Dorsolateral prefrontal cortex (tissue), 122 donors: ENCODE measurements at places on chromosomes 1 and 21. TPM values are rescaled to one million over a fixed set of nuclear protein-coding genes. Genes with fewer than 3 reads are reported as not detected.

DNA sequence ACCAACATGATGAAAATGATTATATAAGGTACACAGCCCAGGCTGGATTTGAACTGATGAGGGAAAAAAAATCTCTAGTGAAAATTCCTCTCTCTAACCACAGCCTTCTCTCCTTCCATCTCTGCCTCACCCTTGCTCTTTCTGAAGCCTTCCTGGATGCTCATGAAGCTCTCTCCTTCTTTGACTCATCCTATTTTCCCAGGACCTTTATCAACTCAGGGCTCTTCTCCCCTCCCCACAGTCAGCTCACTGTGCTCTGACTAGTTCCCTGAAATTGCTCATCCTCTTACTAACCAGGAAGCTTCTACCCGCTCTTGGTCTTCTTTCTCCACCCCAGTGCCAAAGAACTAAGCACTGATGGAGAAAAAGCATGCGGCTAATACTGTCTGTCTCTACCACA, 46.4 kb upstream of the ERG start:
- no peak for DNase-seq

GRCh38 chr1:174153085-174153824, 6.1 kb upstream of the RABGAP1L start:
- DNase-seq: no peak

DNA sequence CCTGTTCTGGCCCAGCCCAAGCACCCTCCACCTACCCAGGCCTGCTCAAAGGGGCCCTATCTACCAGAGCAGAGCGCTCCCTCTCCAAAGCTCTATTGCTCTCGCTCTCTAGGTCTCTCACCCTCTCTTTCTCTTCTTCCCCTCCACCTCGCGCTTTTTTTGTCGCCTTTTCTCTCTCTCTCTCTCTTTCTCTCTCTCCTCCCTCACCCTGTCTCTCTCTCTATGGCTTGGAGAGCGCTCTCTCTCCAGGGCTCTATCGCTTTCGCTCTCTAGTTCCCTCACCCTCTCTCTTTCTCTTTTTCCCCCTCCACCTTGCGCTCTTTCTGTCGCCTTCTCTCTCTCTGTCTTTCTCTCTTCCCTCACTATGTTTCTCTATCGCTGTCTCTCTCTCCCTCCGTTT, 3.4 kb upstream of the ZNF678 start:
- DNase-seq: no peak

GRCh38 chr1:112146201-112146715, 156.8 kb upstream of the KCND3 start:
- DNase-seq: no peak

DNA sequence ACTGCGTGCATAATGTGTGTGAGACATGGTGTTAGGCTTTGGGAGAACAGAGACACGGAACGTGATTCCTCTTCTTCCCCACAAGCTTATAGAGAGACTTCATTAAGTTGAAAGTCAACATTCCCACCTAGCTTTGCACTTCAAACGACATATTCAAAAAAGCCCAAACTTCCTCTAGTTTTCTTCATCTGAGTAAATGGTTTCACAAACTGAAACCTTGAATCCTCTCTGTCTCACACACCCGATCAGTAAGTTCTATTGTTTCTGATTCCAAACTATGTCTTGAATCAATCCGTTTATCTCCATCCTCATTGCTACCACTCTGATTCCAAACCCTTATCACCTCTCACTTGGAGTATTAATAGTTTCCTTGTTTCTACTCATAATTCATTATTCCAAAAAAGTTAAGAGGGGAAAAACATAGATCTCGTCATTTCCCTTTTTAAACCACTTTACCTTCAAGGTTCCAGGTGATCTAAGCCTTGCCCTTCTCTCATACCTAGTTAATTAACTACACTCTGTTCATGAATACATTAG, 1.6 kb upstream of the METTL18 start:
- DNase-seq: no peak

Gene RNU1-4
- total RNA-seq: 6,584 TPM

DNA sequence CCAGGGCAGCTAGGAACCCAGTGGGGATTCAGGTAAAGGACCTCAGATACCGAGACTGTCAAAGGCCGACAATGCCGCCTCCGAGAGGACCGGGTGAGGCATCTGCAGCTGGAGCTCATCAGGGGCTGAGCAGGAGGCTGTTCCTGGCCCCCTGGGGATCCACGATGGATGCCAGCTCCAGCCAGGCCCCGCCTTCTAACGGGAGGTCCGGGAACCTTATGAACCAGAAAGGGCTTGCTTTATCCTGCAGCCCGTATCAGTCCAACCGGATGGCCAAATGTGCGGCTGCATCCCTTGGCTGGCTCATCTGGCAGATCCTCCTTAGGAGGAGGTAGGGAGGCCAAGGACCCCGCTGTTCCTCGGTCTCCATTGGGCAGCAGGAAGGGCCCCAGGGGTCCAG, 32.0 kb downstream of the SLC45A1 start:
- no peak for DNase-seq

- DNase-seq: no peak
Measured at GRCh38 chr1:192747943-192748342, 60.9 kb upstream of the RGS2 start.

GRCh38 chr21:35134309-35134708, 85.2 kb upstream of the RUNX1 start:
- no peak for DNase-seq

- DNase-seq: no peak
Measured at GRCh38 chr1:104856518-104856917, 1106.8 kb downstream of the AMY1C start.

DNA sequence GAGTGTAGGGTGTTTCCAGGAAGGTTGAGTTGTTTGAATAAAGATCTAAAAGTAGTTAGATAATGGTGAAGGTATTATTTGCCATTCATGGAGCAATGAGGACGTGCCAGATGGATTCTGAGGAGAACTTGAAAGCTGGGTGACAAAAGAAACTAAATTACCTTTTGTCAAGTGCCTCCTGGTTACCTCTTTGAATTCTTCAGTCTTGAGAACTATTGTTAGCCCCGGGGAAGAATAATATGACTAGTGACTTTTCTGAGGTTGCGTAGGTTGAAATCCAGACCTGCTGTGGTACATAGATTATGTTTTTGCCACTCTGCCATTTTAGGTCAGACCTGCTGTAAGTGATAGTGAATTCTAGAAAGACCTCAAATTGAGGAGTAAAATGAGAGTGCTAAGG, 11.5 kb downstream of the LAMC1 start:
- no peak for DNase-seq

Gene CENPF
- 1.6 TPM for total RNA-seq

DNA sequence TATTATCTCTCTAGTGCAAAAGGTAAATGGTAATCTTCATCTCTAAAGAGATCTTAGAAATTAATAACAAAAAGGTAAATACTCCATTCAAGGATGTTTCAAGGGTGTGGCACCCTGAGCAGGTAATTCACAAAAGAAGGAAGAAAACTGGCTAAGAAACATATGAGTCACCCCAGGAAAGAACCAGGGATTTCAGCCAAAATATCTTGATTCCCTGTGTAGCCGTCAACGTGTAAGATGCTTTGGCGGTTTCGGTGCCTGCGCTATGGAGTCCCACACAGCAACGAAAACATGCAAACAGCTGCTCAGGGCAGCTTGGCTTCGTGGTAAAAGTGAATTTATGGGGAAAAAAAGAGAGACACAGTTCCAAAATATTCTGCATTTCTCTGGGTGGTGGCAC, 3.7 kb downstream of the ITGB2 start:
- DNase-seq: no peak

DNA sequence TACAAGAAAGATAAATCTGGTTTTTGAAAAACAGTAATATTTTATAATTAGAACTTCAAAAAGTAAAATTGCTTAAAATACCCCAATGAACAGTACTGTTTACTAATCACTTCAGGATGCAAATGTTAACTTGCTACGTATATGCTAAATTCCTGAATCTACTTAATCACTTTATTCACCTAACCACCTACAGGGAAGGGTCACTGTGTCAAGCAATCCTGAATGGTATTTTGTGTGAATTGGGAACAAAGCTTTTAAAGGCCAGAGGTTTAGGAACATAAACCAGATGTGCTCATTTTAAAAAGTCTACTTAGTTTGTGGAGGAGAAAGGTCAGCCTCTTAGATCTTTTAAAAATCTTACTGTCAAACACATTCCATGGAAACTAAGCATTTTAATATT, 1143.0 kb upstream of the ADGRL2 start:
- DNase-seq: no peak

DNA sequence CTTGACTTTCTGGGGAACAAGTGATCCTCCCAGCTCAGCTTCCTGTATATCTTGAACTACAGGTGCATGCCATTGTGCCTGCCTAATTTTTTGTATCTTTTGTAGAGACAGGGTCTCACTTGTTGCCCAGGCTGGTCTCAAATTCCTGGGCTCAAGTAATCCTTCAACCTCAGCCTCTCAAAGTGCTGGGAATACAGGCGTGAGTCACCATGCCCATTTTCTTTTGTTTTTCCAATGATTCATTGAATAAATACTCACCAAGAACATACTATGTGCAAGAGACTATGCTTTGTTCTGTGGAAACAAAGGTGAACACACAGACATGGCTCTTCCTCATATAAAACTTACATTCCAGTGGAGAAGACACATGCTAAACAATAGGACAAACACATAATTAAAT, 407.8 kb upstream of the DAB1 start:
- DNase-seq: no peak

DNA sequence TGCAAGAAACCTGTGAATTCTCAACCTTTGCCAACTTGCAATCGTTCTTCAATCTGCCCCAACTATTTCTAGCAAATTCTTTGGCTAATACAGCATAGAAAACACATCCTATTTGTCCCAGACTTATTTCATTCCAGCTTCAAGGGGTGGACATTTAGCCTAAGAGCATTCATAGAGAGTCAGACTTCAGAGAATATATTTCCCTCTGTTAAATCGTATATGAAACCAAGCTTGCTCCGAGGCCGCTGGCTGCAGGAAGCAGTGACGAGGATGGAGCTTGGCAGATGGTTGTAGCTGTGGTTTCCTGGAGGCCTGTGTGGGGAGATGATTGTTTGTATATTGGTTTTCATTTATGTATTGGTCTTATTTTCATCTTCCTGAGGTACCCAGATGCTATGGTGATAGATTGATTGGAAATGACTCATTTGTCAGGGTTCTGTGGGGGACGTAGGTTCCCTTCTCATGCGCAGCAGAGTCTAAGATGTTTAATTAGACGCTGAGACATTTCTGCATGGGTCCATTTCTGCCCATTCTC, 26.1 kb downstream of the MAN1C1 start:
- no peak for DNase-seq

- DNase-seq: no peak
Measured at GRCh38 chr1:222829868-222830267, 15.0 kb downstream of the DISP1 start.

GRCh38 chr1:64537942-64538341, 68.0 kb downstream of the CACHD1 start:
- no peak for DNase-seq

DNA sequence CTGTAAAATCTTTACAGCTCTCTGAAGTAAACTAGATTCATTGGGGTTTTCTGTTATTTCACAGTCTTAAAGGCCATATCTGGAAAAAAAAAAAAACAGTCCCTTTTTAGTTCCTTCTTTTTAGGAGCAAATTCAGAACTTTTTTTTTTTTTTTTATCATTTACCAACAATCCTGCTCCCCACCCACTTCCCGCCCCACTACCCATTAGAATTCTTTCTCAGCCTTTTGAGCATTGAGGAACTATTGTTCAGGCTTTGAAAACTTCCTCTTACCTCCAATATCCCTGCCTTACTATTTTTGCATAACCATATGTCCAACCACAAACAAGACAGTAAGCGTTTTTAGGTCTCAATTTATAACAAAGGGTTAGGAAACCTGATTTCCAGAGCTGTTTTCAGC, 330.1 kb downstream of the PLPP3 start:
- no peak for DNase-seq

DNA sequence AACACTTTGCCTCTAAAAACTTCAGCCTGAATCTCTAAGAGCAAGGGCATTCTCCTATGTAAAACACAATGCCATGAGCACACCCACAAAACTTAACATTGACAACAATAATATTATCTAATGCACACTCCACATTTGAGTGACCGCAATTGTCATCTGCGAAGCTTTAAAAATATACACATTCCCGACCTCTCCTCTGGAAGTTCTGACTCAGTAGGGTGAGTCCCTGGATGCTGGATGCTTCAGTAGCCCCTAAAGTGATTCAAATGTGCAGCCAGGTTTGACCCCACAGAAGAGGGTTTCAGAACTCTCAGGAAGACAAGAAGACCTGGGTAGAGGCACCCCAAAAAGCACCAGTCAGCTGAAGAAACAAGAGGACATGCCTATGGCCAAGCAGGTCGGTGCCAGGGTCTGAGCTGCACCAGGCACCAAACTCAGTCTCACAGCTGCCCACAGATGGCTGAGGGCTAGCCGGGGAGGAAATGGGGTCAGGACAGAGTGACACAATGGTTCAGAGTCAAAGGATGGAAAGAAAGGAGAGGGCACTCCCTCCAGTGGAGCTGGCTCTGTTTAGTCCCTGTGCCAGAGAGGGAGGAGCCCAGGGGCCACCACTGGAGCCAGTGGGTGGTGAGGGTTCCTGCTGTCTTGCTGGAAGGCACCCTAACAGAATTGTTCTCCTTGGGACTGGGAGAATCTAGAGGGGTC, 17.4 kb downstream of the PIK3C2B start:
- DNase-seq: peak; percentile 89

GRCh38 chr1:116379674-116380498, 6.8 kb downstream of the ATP1A1 start:
- DNase-seq: no peak

Gene LMX1A
- total RNA-seq: 0.32 TPM

GRCh38 chr21:36297938-36298572, 21.9 kb upstream of the MORC3 start:
- peak; percentile 33 for DNase-seq

DNA sequence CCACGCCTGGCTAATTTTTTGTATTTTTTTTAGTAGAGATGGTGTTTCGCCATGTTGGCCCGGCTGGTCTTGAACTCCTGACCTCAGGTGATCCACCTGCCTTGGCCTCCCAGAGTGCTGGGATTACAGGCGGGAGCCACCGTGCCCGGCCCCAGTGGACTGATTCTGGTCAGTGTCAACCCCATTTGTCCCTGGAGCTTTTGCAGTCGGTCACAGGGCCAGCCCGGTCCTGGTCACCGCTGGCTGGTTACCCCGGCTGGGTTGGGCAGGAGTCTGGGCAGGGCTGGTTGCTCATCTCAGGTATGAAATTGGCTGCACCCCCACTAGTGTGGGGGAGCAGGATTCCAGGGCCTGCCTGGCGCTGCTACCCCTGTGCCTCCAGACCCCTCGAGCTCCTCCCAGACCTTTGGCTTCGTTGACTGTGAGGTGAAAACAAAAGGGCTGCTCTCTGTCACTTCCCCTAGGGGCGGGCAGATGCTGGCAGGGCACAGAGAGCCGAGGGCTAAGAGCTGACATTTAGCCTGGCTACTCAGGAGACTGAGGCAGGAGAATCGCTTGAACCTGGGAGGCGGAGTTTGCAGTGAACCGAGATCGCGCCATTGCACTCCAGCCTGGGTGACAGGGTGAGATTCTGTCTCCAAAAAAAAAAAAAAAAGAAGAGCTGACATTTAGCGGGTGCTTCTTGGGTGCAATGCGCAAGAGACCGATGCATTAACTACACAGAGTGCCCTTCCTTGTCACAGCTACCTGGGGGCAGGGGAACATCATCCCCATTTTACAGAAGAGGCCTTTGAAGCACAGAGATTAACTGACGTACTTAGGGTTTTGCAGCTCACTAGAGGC, 10.6 kb downstream of the TNFRSF1B start:
- DNase-seq: no peak
